Cardiac muscle cell (in vitro differentiated cells and primary cell): ENCODE measurements at places on chromosomes 5 and 9.

- H3K27me3 ChIP-seq, result no peaks in the 10 kb centered on the region
- H3K4me3 ChIP-seq, result no peak overlapping the region
- no peak overlapping the region for H3K27ac ChIP-seq
- H3K4me1 ChIP-seq, result peaks cover 22% of the 10 kb centered on the region
Measured at GRCh38 chr9:112032009-112032408, 135.4 kb downstream of the UGCG start.

GRCh38 chr5:178221282-178221681, 11.3 kb downstream of the PHYKPL start:
- H3K4me3 ChIP-seq, result no peak overlapping the region
- no peak overlapping the region for H3K27ac ChIP-seq
- H3K27me3 ChIP-seq, result no peaks in the 10 kb centered on the region

- no peak overlapping the region for H3K27ac ChIP-seq
- H3K36me3 ChIP-seq, result no peaks in the 10 kb centered on the region
- no peak overlapping the region for H3K4me3 ChIP-seq
Measured at GRCh38 chr9:34431667-34432066, 26.7 kb downstream of the FAM219A start.

DNA sequence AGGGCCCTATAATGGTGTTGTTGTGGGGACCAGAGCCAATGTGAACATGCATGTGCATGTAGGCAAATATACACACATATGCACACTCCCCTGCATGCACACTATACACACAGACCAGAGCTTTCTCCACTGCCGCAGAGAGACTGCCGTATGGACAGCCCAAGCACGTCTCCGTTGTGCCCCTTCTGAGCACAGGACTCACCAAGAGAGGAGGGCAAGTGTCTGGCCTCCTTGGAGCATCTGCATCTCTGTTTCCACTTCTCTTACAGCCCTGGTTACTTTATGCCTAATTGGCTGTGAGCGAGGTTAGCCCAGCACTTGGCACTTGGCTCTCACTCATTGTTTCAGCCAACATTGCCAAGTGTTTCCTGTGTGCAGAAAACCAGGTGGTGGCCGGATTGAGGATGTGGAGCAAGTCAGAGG, 30.4 kb downstream of the CSF2 start:
- H3K27me3 ChIP-seq, result no peaks in the 10 kb centered on the region
- no peak for DNase-seq
- no peak overlapping the region for H3K4me3 ChIP-seq
- H3K36me3 ChIP-seq, result no peaks in the 10 kb centered on the region
- peaks cover 9% of the 10 kb centered on the region for H3K4me1 ChIP-seq

GRCh38 chr9:129979071-129979745, 63.8 kb downstream of the FNBP1 start:
- H3K36me3 ChIP-seq, result peaks cover 9% of the 10 kb centered on the region
- no peaks in the 10 kb centered on the region for H3K27me3 ChIP-seq
- no peak overlapping the region for H3K27ac ChIP-seq
- no peaks in the 10 kb centered on the region for H3K4me1 ChIP-seq
- H3K4me3 ChIP-seq, result no peak overlapping the region

DNA sequence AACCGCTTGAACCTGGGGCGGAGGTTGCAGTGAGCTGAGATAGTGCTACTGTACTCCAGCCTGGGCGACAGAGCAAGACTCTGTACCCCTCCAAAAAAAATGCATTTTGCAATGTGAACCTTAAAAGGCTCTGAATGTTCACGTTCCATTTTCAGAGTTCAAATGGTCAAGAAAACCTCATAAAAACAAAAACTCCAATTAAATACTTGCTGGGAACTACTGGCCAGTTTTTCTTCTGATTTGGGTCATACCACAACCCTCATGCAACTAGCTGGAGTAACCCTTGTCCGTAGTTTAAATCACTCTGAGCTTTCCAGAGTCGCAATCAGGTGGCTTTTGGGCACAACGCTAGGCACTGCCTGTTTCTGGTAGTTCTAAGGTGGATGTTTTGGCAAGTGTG, 2.3 kb upstream of the OTULINL start:
- H3K27ac ChIP-seq, result no peak overlapping the region
- H3K4me3 ChIP-seq, result no peak overlapping the region
- H3K36me3 ChIP-seq, result no peaks in the 10 kb centered on the region
- DNase-seq, result no peak

- no peak overlapping the region for H3K4me3 ChIP-seq
- DNase-seq, result no peak
- no peaks in the 10 kb centered on the region for H3K36me3 ChIP-seq
- H3K4me1 ChIP-seq, result peaks cover 9% of the 10 kb centered on the region
Measured at GRCh38 chr5:72621576-72621975, 114.4 kb upstream of the ZNF366 start.

DNA sequence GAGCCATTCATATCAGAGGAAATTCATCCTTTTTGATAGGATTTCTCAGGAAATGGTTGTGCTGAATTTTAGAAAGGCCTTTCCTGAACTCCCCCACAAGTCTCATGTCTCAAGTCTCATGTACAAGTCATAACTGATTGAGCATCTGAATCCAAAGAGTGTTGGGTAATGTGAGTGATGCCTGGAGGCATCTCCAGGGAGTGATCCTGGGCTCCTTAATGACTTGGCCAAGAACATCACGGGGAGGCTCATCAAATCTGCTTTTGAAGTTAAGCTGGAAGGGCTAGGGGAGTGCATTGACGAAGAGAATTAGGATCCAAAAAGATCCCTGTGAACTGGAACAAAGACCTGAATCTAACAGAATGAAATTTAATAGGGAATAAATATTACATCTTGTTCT, 79.2 kb downstream of the MAST4 start:
- no peaks in the 10 kb centered on the region for H3K36me3 ChIP-seq
- no peaks in the 10 kb centered on the region for H3K27me3 ChIP-seq
- no peak for DNase-seq
- no peaks in the 10 kb centered on the region for H3K4me1 ChIP-seq
